ENCODE measurements at places on chromosomes 4 and X.
A peak's percentile ranks its signal among the peaks of the same experiment; 100 is the strongest.

GRCh38 chr4:16056681-16057385 lies 27.0 kb downstream of the PROM1 start:
- peak; percentile 76 for DNase-seq

- no peak for DNase-seq
Measured at GRCh38 chr4:4857001-4857808, 2.3 kb upstream of the MSX1 start.

DNA sequence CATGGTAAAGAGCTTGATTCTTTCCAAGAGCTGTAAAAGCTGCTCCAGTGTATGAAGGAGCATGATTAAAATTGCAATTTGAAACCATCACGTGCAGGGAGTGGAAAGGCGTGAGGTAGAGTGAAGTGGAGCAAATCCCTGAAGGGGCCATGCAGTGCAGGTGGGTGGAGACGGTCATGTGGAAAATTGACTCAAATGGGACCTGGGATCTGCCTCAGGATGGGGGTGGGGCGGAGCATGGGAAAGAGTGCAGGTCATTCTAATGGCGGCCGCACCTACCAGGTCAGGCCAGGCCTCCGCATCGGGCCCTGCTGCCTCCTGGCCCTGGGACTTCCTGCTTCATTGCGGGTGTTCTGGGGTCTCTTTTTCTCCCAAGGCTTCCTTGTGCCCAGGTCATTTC lies 25.3 kb upstream of the TRIM60 start:
- no peak for DNase-seq

GRCh38 chr4:68469482-68469881 lies 22.2 kb downstream of the TMPRSS11E start:
- no peak for DNase-seq

GRCh38 chrX:17597327-17597726 lies 140.0 kb upstream of the SCML1 start:
- DNase-seq = no peak

DNA sequence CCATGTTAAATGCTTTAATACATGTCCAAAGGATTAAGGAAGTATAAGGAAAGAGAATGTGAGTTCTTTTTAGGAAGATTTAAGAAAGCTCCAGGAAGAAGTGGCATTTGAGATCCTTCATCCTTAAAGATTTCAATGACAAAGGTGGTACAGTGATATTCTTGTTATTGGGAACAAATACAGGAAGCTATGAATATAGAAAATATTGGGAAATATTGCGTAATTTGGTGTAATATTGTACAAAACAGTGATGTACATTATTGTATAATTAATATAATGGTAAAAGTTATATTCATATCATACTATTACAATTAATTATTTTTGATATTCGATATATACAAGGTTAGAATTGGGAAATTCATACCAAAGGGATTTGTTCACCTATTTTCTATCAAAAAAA lies 937.9 kb downstream of the CCSER1 start:
- DNase-seq = no peak

Measured in muscle of back (tissue), 13 donors.